ENCODE measurements at places on chromosomes 13 and 19.

- DNase-seq = no peak
Measured at GRCh38 chr19:329876-330275, 14.7 kb downstream of the MIER2 start.

- no peak for DNase-seq
Measured at GRCh38 chr19:4981681-4981958, 12.7 kb downstream of the KDM4B start.

DNA sequence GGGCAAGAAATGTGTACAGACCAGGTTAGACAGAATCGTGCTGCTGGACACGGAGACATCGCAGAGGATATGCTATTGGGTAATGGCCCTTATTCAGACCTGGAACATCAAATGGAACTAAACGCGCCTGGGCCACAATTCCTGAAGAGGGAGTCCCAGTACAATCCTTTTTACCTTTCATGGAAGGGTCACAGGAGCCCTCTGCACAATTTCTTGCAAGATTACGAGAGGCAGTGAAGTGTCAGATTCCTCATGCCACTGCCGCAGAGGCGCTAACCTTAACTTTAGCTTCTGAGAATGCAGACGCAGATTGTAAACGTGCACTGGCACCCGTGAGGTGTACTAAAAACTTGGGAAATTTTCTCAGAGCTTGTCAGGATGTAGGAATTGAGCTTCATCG is 18.1 kb downstream of the CLEC4M start:
- DNase-seq = no peak

DNA sequence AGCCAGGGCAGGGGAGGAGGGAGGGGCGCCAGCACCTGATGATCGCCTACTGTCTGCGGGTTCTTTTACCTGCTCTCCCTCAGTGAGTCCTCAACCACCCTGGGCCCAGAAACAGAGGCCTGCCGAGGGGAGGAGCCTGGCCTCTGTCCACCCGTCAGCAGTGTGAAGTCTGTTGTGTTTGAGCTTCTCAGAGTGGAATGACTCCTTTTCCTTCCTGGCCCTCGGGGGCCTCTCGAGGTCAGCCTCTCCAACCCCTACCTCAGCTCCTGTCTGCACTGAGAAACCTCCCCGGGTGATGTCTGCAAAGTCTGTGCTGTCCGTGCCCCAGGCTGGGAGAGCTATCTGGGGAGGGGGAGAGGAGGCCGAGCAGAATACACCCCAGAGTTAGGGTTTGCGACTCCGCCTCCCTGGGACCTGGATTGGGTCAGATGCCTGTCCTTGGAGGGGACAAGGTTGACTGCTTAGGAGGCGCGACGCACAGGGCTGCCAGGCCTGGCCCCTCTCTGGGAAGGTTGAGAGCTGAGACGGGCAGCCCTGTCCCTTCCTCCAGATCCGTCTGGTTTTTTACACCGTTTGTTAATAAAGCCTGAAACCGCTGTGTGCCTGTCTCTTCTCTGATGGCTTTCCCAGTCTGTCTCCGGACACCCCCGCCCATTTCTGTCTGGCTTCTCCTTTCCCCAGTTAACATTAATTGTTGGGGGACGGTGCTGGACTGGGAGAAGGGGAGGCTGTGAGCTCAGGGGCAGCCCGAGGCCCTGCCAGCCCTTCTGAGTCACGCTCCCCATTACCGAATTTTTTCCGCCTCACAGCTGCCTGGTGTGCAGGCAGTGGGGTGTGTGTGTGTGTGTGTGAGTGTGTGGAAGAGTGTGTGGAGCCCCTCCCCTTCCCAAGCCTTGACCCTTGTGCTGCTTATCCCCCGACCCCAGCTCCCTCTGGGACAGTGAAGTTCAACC is 989 bp upstream of the SSC5D start:
- peak; percentile 34 for DNase-seq

- DNase-seq = no peak
Measured at GRCh38 chr19:28956961-28957360, 256.0 kb downstream of the UQCRFS1 start.

DNA sequence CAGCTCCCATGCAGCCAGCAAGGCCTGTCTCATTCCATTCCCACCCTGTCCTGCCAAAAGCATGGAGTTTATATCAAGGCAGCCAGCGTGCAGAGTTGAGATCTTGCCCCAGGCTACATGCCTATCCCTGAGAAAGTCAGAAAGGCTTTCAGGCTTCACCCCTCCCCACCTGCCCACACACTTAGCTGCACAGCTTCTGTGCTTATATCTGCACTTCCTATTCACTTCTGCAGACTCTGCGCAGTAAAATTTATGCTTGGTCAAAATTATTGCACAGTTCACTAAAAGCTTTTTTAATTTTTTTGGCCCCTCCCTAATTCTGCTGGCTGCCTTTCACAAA is 12.5 kb upstream of the ZNF675 start:
- no peak for DNase-seq

DNA sequence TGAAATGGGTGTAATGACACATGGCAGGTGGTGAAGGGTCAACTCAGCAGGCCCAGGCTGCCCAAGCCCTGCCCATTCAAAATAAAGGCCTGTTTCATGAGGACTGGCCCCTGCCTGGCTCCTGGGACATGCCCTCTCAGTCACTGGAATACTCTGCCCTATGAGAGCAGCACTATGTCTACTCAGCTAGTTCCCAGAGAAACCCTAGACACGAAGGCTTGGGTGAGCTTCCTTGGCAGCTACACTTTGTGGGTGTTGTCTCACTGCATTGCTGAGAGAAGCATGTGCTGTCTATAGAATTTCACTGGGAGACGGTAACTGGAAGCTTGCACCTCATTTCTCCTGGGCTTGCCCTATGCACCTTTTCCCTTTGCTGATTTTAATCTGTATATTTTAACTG is 752.8 kb downstream of the LIG4 start:
- no peak for DNase-seq

DNA sequence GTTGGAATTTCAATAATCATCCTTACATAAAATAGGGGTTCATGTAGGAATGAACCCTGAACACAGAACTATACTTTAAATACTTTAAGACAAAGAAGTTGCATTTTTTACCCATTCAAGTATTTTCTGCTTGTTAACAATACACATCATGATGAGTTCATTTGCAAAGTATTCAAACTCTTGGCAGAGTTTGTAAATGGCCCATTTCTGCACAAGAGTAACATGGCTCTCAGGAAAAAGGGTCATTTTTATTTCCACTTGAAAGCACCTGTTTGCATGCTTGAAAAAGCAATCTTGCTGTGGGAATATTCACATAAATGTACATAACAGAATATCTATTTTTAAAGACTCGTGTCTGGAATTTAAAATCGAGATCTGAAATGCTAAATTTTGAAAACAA is 18.1 kb downstream of the ESD start:
- DNase-seq = no peak

DNA sequence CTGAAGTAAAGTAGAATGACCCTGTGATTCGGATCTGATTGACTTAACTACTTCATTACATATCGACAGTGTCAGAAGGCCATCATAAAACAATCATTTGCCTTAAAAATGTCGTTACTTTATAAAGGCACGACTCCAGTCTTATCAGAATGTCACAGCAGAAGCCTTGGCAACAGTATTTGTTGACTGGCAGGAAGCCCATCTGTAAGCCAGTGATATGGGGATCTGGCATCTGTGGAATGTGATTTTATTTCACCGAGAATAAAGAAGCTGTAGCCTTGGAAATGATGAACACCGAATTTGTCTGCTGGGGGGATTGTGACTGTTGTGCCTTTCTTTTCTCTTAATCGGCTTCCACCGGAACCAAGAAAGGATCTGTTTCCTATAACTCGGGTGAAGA is 362.5 kb downstream of the TDRD3 start:
- DNase-seq = no peak

DNA sequence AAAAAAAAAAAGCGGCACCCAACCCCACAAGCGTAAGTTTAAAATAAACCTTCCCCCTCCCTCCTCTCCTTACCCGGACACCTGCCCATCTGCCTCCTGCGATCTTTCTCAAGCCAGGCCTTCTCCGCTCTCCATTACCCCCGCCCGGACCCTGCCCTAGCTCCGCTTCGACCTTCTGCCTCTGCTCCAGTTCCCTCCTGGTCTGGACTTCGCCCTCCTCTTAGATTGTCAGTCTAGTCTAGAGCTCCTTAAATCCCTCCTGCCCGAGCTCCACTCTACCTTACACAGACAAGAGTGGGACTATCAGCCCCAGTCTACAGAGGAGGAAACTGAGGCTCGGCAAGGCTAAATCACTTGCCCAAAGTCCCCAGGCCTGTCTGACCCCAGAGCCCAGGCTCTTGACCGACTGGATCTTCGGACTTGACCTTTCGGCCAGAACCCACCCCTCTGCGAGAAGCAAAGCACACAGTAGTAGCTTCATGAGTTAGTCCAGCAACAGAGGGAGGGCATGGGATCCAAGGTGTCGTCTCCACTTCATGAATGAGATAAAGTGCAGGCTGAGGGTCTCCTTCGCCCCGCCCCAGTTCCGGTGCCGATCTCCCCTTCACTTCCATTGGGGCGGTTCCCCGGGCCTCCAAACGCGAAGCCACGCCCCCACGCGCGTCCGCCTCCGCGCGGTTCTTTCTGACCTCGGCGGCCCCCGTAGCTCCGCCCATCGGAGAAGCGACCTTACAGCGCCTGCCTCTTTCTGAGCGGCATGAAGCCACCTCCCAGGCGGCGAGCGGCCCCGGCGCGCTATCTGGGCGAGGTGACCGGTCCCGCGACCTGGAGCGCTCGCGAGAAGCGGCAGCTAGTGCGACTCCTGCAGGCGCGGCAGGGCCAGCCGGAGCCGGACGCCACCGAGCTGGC is at the start of gene SNAPC2:
SNAPC2 (plus strand) TSS at position 729 of the 909 bp plus-strand sequence; CDS start at position 758, 29 bp downstream.
- DNase-seq = peak; percentile 94

- DNase-seq = no peak
Measured at GRCh38 chr13:94414141-94414540, 65.3 kb downstream of the DCT start.

DNA sequence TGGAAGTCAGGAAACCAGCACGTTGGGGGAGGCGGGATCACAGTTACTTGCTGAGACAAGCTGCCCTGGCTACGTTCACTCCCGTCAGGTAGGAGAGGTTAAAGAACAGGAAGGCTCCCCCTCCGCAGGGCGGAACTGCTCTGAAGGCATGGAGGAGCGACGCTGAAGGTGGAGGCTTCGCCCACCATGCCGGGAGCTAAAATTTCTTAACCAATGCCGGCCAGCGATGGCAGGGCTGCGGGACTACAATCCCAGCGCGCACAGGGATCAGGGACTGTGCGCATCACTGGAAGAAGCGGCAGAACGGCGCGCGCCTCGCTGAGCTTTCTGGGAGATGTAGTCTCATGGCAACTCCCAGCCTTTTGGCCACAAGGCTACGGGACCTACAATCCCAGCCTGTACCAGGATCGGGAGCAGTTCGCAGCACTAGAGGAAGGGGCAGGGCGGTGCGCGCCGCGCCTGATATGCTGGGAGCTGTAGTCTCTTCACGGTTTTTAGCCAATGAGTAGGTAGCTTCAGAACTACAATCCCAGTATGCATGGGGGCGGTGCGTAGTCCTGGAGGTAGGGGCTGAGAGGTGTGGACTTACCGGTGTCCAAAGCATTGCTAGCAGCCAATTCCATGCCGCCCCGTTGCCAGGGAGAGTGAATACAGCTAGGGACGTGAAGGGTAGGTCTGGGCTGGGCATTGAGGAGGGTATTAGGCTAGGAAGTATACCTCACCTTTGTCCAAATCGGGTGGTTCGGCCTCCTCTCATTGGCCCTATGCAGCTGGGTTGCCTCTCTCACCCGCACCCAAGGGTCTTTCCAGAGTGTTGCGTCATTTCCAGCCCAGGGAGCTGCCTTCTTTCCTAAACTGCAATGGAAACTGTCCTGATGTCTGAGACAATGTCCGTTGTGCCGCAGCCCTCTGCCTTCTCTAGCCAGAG is 12.8 kb upstream of the ZNF682 start:
- DNase-seq = peak; percentile 36

- no peak for DNase-seq
Measured at GRCh38 chr13:59633290-59633689, 530.4 kb downstream of the DIAPH3 start.

DNA sequence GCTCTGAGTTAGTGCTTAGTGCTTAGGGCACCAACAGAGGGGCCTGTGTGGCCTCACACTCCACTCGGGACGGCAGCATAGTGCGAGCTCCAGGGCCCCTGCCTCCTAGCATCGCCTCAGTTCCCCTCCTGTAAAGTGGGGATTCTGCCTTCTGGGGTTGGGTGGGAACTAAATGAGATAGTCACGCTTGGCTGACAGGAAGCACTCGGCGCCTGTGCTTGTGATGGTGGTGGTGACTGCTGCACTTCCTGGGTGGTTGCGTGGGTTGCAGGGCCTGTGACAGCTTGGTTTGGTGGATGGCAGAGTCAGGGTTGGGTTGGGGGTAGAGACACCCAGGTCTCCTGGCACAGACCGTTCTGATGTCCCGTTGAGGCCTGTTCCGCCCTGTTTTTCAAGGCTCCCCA is 7.7 kb downstream of the PLEKHF1 start:
- DNase-seq = peak; percentile 79

GRCh38 chr13:25462301-25463125 is 90.7 kb downstream of the ATP8A2 start:
- DNase-seq = no peak

GRCh38 chr13:113861433-113862030 is 2.3 kb downstream of the GAS6 start:
- no peak for DNase-seq

GRCh38 chr13:51663973-51664957 is 80.0 kb downstream of the WDFY2 start:
- DNase-seq = no peak

GRCh38 chr13:40192452-40192851 is 474.0 kb downstream of the FOXO1 start:
- DNase-seq = no peak

- DNase-seq = no peak
Measured at GRCh38 chr19:17078920-17079709, 3.5 kb downstream of the MYO9B start.

- no peak for DNase-seq
Measured at GRCh38 chr13:79722885-79723445, 242.0 kb downstream of the NDFIP2 start.

- DNase-seq = no peak
Measured at GRCh38 chr13:97328222-97328790, 105.7 kb upstream of the RAP2A start.

DNA sequence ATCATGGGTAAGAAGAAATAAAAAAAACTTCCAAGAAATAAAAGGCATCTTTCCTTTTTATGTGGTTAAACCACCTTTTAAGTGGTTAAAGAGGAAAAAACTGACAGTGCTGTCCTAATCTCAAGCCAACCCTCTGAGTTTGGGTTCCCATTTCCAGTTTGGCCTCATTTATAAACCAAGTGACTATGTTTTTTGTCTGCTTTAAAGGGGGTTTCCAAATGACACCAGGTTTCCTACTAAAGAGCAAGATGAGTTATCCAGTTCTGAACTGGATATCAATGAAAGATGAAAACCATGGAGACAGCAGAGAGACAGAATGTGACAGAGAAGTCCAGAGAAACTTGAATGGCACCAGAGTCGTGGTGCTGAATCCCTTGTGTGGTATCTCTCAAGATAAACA is 251.5 kb downstream of the ABCC4 start:
- DNase-seq = no peak

DNA sequence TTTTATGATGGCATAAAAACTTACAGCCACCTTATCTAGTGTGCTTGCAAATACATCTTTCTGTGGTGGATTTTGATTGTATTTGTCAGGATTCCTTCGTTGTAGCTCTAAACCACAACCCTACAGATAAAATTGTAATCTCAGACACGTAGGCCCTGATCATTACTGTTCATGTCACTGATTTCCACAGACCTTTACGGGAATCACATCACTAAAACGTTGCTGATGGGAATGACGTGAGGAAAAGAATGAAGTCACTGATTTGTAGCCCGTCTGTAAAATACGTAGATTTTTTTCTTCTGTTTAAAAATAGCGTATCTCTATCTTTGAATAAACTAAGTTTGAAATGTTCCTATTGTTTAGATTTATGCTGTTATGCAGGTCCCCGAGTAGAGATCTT is 399.2 kb downstream of the MYO16 start:
- no peak for DNase-seq
